ENCODE measurements at places on chromosomes 6 and 20.

DNA sequence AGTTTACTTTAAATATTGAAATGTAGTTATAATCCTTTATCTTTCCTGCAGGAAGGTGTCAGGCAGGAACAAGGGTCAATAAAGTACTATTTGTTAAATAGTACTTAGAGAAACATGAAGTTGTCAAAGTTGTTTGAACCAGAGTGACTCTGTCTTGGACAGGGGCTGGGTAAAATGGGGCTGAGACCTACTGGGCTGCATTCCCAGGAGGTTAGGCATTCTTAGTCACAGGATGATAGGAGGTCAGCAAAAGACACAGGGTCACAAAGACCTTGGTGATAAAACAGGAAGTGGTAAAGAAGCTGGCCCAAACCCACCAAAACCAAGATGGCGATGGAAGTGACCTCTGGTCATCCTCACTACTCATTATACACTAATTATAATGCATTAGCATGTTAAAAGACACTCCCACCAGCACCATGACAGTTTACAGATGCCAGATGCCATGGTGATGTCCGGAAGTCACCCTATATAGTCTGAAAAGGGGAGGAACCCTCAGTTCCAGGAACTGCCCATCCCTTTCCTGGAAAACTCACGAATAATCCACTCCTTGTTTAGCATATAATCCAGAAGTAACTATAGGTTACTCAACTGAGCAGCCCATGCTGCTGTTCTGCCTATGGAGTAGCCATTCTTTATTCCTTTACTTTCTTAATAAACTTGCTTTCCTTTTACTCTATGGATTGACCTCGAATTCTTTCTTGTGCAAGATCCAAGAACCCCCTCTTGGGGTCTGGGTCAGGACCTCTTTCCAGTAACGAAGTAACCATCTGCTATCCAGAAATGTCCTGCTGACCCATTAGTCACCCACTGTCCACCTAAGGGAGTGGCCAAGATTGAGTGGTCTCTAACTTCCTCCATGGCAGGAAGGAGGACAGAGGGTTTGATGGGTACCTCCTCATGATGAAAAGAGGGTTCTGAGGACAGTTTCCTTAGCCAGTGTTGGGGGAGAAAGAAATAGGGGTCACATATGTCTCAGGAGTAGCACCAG, 19.6 kb downstream of the SLC22A2 start:
- DNase-seq, result no peak

GRCh38 chr6:142355520-142356174, 53.8 kb downstream of the ADGRG6 start:
- DNase-seq, result no peak

DNA sequence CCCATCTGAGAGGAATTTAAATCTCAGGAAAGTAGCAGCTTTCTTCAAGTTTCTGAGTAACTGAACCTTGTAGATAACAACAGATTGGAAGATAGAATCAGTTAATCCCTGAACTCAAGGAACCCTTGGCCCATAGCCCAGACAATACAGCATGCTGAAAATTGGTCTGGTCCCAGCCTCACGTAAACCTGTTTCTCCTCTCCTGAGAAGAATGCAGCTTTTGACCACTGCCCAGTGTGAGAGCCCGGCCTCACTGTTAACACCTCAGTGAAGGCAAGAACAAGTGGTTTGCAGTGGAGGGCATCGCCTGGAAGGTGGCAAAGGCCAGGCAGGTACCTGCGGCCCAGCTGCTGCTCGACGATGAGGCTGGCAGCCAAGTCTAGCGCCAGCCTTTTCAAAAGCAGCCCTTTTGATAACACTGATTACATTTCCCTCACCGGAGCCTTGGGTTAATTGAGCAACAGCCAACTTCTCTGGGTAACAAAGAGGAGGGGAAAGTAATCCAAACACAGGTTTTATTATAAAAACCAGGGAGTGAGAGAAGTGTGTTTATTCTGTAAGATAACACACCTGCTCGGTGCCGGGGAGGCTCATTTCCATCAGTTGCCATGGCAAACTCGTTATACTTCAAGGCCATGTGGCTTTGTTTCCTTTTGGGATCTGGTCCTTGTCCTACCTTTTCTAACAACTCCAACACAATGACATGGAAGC, 54.0 kb downstream of the TRAF3IP2 start:
- peak; percentile 60 for DNase-seq

DNA sequence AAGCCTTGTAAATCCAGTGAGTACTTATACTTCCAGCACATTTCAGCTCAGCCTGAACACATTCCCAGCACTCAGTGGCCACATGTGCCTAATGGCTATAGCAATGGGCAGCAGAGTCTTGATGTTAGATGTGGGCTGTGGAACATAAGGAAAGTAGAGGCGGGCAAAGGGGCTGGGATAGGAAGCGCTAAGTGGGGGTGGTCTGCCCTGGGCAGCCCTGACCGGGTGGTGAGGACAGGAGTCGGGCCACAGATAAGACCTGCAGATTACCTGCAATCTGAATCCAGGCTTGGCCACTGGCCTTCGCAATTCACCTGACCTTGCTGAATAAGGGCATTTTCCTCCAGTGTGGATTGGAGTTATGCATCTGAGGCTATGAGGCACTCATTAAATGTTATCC, 11.1 kb upstream of the HMGA1 start:
- no peak for DNase-seq

GRCh38 chr6:170063851-170064602, 226.9 kb downstream of the DLL1 start:
- DNase-seq, result no peak

GRCh38 chr6:83247471-83247870, 54.3 kb downstream of the RWDD2A start:
- DNase-seq, result no peak

All from NCI-H524 (cell line).